ENCODE measurements at places on chromosomes 12 and 14.

- DNase-seq, result no peak
Measured at GRCh38 chr14:90578283-90578985, 181.6 kb downstream of the CALM1 start.

DNA sequence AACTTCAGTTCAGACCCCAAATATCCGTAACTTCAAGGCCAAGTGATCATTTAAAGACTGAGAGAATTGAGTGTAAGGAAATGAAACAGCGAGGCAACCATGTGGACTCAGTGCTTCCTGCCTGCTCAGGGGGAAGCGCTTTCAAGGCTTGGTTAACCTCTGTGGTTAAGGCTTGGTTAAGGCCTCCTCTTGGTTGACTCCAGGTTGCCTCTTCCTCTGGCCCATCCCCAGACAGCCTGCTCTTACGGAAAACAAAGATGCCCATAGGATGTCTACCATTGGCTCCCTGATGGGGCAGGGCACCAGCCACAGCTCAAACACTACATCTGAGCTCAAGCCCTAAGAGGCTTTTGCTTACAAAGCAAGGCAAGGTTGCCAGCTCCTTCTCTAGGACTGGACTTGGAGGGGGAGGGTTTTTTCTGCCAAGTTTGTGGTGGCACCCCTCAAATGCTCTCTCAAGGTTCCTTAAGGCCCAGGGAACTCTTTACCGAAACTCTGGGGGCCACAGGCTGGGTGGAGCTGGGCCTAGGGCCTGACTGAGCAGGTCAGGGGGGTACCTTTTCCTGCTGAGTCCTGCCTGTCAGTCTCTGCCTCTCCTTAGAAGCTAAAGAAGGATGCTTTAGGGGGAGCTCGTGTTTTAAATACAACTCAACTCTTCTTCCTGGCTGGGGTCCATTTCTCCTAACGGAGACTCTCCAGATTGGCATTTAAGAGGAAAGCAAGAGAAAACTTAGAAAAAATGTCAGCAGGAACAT, 13.7 kb downstream of the COL2A1 start:
- peak; percentile 25 for DNase-seq

GRCh38 chr14:102629011-102629444, 36.6 kb downstream of the RCOR1 start:
- DNase-seq, result no peak

- no peak for DNase-seq
Measured at GRCh38 chr12:16175840-16176239, 101.6 kb downstream of the SLC15A5 start.

- no peak for DNase-seq
Measured at GRCh38 chr14:22713631-22713950, 52.9 kb upstream of the OXA1L start.
